Fibroblast of skin of back (primary cell): ENCODE measurements at places on chromosomes 3 and 15.

GRCh38 chr3:194488055-194488742 lies 1.4 kb upstream of the ATP13A3 start:
- DNase-seq = no peak

DNA sequence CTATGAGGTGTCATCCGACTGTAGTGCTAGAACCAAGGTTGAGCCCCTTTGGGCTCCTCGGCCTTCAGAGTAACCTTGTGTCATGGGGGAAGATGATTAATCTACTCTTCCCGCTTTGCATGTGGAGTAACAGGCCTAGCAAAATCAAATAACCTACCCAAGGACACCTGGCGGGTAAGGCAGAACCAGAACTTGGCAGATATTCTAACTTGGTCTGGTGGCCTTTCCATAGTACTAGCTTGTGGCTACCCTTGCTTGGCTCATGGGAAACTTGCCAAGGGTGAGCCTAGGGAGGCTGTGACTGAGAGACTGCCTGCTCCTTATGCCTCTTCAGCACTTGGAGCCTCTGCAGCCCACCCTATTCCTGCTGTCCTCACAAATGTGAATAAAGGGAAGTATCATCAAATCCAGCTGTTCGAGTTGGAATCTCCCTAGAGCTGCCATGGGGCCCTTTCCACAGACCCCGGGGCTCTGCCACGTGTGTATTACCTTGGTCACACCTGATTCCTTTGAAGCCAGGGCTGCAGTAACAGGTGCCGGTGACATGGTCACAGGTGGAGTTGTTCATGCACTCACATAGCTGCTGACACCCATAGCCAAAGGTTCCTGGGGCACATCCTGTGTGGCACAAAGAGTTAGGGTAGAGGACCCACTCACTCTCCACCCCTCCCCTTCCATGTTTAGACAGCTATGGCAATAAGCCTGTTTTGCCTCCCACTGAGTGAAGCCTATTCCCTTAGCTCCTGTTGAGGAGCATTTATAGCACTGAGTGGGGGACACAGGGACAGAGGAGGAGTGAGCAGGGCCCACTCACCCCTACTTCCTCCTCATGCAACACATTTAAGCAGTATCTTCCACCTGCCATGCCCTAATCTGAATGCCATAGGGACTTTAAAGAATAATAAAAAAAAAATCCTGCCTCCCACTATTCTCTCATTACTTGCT lies 46.0 kb downstream of the RAB11A start:
- DNase-seq = no peak

- no peak for DNase-seq
Observed at GRCh38 chr15:35243758-35244157, 158.7 kb upstream of the NANOGP8 start.

DNA sequence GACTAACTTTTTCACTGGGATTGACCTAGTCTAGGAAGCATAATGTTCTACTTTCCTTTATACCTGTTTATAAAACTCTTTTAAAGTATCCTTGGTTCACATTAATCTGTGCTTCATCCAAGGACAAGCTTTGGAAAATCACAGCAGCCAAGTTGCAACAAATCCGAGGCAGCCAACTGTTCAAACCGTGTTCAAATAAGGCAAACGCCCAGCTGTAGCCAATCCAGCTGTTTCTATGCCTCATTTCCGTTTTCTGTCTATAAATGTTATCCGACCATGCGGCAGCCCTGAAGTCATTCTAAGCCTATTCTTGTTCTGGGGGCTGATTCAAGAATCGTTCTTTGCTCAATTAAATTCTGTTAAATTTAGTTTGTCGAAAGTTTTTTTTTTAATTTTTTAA lies 78.3 kb downstream of the FMN1 start:
- no peak for DNase-seq

DNA sequence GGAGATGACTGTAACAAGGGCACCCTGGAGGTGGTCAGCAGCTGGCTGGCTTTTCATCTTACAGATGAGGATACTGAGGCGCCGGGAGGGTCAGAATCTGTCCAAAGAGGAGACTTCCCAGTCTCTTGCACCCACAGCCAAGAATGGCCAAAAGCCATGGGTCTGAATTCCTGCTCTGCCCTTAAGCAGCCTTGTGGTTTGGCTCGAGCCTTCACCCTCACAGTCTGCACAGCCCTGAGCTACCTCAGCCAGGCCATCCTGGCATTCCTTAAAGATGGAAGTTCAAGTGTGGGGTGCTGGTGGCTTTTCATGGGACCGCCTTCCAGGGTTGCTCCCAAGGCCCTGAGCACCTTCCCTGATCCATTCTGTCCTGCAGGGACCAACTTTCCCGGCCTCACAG lies 59.2 kb downstream of the CACNA2D2 start:
- no peak for DNase-seq

GRCh38 chr3:25826510-25826909 lies 36.6 kb downstream of the OXSM start:
- no peak for DNase-seq

- peak; percentile 80 for DNase-seq
Observed at GRCh38 chr3:12644331-12644937, 19.5 kb downstream of the RAF1 start.

- DNase-seq = no peak
Observed at GRCh38 chr3:113269661-113270060, 58.3 kb downstream of the BOC start.

- no peak for DNase-seq
Observed at GRCh38 chr3:176816937-176817336, 380.3 kb downstream of the TBL1XR1 start.

DNA sequence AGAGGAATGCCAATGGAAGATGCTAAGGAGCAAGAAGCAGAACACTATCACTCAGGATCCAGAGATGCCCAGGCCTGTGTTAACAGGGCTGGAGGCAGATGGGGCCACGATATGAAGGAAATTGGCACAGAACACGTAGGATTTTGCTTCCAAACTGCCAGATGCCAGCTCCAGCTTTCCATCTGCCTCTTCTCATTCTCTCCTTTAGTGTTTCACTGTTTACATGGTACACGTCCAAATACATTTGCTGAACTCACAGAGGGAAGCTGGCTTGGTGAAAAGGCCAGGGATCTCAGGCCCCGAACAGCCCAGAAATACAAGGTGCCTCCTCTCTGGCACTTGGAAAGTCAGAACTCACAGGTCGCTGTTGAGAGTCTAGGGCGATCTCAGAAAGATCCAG lies 187.0 kb downstream of the NTRK3 start:
- no peak for DNase-seq

DNA sequence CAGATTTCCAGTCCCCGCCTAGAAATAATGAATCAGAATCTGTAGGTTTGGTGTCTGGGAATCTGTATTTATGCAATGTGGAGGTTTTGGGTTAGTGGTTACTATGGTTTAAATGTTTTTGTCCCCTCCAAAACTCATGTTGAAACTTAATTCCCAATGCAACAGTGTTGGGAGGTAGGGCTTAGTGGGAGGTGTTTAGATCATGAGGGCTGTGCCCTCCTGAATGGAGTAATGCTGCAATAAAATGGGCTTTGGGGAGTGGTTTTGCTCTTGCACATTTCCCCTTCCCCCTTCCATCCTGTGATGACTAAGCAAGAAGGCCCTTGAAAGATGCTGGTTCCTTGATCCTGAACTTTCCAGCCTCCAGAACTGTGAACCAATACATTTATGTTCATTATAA lies 9.2 kb upstream of the RFC4 start:
- DNase-seq = peak; percentile 82

DNA sequence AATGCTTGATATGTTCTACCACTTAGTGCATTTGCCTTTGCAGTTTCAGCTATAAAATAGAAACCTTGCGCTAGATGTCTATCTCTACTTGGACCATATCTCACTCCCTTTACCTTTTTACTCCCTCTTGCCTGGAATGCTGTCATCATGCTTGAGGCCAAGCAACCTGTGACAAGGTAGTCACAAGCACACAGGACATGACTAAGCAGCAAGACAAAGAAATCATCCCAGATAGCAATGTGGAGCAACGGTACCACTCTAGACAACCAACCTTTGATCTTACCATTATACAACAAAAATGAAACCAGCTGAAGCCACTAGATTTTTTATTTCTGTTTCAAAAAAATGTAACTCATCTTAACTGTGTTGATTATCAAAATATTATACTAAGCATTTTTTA lies 50.5 kb upstream of the SPSB4 start:
- no peak for DNase-seq

GRCh38 chr3:7847021-7847420 lies 654.6 kb upstream of the LMCD1 start:
- no peak for DNase-seq

DNA sequence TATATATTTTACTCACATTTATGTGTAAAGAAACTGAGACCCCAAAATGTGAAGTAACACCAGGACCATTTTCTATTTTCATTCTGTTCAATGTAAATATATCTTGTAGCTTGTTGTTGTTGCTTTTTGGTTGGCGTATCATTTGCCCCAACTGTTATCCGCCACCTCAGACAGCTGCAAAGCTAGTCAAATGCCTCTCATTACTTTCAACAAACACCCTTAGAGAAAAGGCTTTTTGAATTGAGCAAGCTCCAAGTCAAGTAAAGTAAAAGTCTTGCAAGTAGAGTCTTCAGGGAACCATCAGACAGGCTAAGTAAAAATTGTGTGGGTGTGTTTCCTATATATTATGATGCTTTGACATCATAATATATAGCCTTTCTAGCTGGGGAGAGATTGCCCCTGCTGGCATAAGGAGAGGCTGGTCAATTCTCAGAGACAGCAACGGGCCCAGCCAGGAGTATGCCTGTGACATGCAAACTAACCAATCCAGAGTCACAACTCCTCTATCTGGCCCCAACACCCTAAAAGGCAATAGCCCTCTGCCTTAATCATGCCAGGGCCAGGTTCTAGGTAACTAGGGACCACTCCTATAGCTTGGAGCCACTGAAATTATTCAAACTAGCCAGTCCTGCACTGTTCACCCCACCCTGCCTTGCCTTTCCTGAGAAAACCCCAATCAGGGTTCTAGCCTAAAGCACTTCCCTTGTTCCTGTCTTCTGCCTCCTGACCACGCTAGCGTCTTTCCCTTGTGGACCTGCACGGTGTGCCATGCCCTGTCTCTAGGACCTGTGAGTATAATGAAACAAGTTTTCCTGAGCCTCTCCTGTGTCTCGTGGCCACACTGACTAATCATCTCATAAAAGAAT lies 75.6 kb downstream of the RAD18 start:
- DNase-seq = peak; percentile 74

- DNase-seq = no peak
Observed at GRCh38 chr15:49215768-49216739, 46.0 kb downstream of the GALK2 start.

- no peak for DNase-seq
Observed at GRCh38 chr3:197882586-197882985, 67.4 kb upstream of the RPL35A start.

DNA sequence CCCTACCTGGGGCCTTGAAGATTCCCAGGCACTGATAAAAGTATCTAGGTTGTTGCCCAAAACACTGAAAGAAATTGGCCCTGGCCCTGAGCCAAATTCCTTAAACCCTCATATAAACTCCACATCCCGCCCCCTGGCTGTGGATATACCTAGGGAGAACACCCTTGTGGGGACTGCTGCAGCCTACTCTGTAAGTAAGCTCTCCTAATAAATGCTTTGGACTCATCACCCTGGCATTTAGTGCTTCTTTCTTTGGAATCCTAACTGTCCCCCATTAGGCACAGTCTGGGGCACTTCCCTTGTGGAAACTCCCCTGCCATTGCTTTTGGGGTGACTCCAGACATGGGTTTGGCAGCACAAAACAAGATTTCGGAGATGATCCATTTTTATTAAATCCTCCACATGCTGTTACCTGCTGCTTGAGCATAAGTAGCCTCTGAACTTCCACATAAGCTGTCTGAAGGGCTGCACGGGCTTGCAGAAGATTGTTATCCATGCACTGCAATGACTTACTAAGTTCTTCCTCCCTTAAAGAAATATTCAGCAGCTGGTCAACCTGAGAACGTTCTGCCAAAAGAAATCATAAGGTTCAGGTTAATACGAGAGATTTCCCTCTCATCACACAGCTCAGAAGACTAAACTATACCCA lies 46.4 kb downstream of the ZNF106 start:
- DNase-seq = no peak

- DNase-seq = peak; percentile 86
Observed at GRCh38 chr3:25493246-25493645, 65.2 kb downstream of the RARB start.

DNA sequence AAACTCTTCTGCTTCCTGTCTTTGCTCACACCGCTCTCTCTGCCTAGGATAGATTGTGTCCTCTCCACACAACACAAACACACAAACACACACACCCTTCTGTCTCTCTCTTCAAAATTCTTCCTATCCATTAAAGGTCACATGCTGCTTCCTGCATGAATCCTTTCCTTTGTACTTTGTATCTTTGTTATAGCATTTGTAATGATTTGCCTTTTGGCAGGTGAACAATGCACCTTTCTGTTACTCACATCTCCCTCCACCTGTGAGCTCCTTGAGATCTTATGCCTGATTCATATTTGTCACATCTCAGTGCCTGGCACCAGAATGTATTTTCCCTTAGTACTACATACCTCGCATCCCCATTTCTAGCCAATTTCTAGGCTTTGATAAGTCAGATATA lies 251.4 kb upstream of the UMPS start:
- no peak for DNase-seq

DNA sequence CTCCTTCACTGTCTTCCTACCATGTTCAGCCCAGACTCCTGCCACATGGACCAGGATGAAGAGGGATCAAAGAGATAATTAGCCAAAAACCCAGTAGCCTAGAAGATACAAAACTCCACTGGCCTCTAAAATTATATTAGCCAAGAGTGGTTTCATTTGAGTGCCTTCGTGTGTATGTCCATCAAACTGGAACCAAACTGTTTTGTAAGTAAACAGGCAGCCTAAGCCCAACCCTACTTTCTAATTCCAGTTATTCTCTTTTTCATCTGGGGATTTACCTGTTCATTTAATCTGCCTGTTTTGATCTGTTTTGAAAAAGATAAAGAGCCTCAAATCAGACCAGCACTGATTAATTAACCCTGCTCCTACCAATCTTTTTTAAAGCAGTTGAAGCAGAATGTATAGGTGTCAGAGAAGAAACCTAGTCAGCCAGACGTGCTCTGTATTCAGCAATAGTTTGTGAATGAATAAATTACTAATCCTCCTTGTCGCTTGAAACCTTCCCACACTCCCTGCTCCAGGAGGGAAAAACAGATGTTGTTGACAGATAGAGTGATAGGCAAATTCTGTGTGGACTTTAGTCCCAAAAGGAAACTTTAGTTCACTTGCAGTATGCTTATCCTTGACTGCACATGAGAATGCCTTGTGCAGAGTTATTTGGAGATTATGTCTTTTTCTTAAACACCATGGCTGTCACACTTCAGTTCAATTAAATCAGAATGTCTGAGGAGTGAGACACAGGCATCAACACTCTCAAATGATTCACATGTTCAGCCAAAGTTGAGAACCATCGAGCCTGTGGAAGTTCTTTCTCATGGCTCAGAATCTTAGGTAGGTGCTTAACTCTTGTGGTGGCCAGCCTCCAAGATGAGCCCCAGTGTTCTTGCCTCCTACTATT lies 55.5 kb upstream of the ZBED2 start:
- no peak for DNase-seq

DNA sequence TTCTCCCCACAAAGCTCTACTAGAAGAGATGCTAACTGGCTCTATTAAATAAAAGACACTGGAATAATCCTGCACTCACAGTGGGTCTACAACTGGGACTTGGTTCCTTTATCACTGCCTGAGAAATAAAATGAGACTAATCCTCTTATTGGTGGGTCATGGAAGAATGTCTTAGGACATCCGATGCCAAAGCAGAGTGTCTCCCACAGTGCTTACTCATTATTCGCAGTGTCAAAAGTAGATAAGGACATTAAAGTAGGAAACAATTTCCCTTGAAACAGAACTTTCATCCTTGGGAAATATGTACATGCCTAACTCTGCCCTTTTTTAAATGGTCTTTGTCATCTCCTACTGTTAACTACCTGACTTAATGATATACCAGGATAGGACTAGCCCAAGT lies 71.5 kb downstream of the GSK3B start:
- peak; percentile 59 for DNase-seq

- DNase-seq = no peak
Observed at GRCh38 chr3:182869059-182869458, 75.8 kb downstream of the ATP11B start.
